ENCODE measurements at places on chromosomes 6 and 20. TPM values are rescaled to one million over a fixed set of nuclear protein-coding genes. Genes with fewer than 3 reads are reported as not detected.
A peak's percentile ranks its signal among the peaks of the same experiment; 100 is the strongest.

DNA sequence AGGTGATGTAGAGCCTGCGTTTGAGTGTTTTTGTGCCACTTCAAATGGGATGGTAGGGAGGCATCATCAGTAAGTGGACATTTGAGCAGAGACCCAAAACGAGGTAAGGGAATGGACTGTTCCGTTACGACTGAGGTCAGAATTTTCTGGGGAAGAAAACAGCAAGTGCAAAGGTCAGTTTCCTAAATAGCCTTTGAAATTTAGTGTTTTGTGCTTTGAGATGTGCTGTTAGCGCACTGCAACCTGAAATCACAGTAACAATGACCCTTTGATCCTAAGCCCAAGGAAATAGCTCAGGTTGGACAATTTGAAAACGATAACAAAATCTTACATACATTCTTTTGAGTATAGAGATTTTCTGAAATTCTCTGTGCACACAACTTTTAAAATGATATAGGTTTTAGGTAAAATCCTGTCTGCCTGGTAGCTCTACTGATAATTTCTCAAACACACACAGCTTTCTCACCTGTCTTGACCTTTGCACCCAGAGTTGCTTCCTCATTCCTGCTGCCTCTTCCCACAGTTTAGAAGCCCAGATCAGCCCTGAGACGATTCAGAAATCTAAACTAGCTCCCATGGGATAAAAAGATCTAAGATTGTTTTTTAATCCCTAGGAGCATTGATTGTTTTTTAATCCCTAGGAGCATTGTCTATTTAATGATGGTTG is 22.1 kb downstream of the DCBLD1 start:
- DNase-seq: no peak

Gene HTR1E
- not detected for polyA plus RNA-seq

Gene PPIL6
- 0.16 TPM for polyA plus RNA-seq

- no peak for DNase-seq
Observed at GRCh38 chr6:287489-287860, 4.8 kb upstream of the DUSP22 start.

Gene CGA
- polyA plus RNA-seq: not detected

DNA sequence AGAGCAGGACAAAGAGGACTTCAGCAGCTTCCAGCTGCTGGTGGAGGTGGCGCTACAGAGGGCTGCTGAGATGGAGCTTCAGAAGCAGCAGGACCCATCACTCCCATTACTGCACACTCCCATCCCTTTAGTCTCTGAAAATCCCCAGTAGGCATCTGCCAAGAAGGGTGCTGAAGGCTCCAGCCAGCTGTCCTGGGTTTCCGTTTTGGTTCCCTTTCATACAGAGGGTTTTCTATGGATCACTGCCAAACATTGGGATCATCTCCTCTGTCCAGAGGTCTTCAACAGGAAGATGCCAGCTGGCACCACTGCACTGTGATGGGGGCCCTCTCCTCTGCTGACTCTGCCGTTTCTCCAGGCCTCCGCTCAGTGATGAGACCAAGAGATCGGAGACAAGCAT is 14.3 kb upstream of the RAB5IF start:
- no peak for DNase-seq

DNA sequence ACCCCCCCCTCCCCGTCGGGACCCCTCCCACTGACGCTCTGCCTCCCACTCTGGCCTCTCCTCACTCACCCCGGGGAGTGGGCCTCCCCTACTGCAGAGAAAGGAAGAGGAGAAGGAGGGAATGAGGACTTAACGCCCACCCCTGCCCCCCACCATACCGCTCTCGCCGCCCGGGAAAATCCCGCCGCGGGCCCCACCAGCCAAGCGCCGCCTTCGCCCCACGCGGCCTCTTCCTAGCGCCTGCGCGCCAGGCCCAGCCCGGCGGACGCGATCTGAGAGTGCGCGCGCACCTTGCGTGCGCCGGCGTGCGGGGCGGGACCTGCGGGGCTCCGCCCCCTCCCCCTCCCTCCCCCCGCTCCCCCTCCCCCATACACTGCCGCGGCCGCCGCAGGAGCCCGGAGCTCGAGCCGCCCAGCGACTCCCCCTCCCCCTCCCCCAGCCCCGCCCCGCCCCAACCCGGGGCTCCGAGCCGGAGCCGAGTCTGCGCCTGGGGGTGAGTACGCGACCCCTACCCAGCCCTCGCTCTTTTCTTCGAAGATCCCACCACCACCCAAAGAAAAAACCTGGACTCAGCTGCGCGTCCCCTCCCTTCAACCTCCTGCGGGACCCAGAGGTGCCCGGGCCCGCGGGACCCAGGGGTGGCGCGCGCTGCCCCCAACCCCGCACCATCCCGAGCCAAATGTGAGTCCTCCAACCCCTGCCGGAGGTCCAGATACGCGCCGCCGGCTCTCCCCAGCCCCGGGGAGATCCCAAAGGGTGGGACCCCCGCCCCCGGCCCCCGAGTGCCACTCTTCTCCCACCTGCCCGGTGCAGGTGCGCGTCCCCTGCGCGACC is at the start of the genes MRPL14 and TMEM63B:
Gene MRPL14 (minus strand): TSS at position 267 of the 834 bp plus-strand sequence. CDS start 10,841 bp downstream, outside the sequence.
Gene TMEM63B (plus strand): TSS at position 369 of the 834 bp plus-strand sequence. CDS start 7,031 bp downstream, outside the sequence.
- peak; percentile 58 for DNase-seq

Data from foreskin keratinocyte (primary cell).